Stimulated activated CD4-positive, alpha-beta T cell treated with anti-CD3 and anti-CD28 coated beads, TNF-alpha, amount 100 ng/mL, for 1 hour (primary cell): ENCODE measurements at places on chromosomes 5 and 9.
A peak's percentile ranks its signal among the peaks of the same experiment; 100 is the strongest.

DNA sequence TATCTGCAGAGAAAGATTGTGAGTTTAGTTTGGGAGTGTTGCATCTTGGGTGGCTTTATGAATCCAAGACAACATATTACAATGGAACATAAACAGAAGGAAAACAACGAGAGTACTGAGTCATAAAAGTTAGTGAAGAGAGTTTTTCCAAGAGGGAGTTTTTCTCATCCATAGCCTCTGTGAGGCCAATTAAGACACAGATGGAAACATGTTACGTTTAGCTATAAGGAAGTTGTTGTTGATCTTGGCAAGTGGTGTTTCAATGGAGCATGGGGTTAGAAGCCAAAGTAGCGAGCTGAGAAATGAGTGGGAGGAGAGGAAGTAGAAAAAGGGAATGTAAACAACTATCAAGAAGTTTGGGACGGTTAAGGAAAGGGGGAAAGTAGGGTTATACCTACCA, 53.3 kb upstream of the SPATA31D4 start:
- DNase-seq: no peak

GRCh38 chr9:1200847-1201251, 150.7 kb downstream of the DMRT2 start:
- no peak for DNase-seq

- DNase-seq: no peak
These were observed 2.2 kb upstream of the EXOSC3 start for GRCh38 chr9:37787059-37787458.

GRCh38 chr9:113269355-113269754, 6.0 kb downstream of the CDC26 start:
- DNase-seq: no peak

DNA sequence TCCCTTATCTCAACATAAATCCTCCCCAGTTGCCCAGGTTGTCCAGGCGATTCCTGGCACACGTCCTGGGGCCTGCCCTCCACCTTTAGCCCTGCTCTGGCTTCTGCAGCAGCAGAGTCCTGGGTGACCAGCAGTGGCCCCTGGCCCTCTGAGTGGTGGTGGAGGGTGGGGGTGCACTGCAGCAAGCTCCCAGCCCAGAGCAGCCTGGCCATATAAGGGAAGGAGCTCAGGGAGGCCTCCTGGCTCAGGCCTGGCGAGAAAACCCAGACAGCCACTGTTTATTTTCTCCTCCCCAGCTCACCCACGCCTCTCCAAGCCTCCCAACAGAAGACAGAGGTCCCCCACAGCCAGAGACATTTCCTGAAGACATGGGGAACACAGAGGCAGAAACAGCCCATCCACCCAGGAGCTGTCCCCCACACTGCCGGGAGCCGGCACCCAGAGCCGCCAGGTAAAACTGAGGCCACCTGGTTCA, 44.7 kb upstream of the IL17B start:
- no peak for DNase-seq

- no peak for DNase-seq
These were observed 457.7 kb downstream of the EFNA5 start for GRCh38 chr5:107213025-107213424.

- DNase-seq: no peak
These were observed 94.8 kb upstream of the CDKN2B start for GRCh38 chr9:22103685-22104575.

DNA sequence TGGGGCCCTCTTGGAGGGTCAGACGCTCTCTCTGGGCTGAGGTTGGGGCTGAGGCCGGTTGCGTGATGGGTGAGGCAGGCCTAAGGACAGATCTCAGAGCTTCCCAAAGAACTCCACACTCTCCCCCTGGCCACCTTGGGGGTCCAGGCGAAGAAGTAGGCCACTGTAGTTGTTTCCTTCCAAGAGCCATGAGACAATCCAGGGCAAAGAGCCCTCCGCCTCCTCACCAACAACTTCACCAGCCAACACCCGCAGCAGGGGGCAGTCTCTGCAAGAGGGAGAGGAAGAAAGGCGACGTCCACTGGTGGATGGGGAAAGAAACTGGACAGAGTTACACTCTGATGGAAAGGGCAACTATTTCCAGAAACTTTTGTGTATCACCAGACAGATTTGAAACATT, 10.7 kb downstream of the SLC35A4 start:
- DNase-seq: no peak

- no peak for DNase-seq
These were observed 8.2 kb upstream of the FABP6 start for GRCh38 chr5:160221082-160221481.

- no peak for DNase-seq
These were observed 627.0 kb downstream of the RAB3C start for GRCh38 chr5:59209758-59210359.

DNA sequence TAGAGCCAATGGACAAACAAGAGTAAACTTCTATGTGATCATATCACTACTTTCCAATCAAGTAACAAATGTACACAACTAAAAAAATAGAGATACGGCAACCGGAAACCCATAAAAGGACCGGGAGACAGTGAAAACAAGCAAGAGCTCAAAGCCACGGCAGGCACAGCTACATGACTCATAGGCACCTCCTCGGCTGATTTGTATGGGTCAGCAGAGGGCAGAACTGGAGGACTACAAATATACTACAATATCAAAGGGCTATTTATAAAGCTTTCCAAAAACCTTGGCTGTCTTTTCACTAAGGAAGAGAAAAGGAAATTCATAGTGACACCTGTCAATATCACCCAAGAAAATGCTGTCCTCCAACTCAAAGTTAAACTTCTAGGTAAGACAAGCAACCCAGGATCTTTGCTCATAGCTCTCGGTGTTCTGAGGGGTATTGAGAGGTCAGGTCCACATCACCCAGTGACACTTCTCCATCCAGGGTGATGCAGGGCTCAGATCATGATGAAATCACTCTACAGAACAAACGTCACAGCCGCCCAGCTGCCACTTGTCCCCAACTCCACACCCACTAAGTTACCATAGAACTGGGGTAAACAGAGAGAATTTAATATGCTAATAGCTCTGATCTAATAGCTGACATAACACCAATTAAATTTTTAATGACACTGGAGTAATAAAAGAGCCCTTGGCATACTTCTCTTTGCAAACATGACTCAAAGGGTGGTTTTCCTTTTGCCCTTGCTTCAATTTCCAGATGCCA, 41.3 kb downstream of the PFDN1 start:
- DNase-seq: no peak

- DNase-seq: peak; percentile 13
These were observed 13.1 kb downstream of the LRRC26 start for GRCh38 chr9:137156567-137157375.
